ENCODE measurements at places on chromosomes 7 and 10. TPM values are rescaled to one million over a fixed set of nuclear protein-coding genes. Genes with fewer than 3 reads are reported as not detected.
A peak's percentile ranks its signal among the peaks of the same experiment; 100 is the strongest.

The CHST3 gene
- total RNA-seq, result 9.0 TPM

The PCDH15 gene
- total RNA-seq, result not detected

- ATAC-seq, result no peak
Measured at GRCh38 chr10:60352105-60352504, 37.6 kb downstream of the ANK3 start.

- no peak for ATAC-seq
Measured at GRCh38 chr7:70580161-70580560, 551.8 kb upstream of the GALNT17 start.

- no peak for ATAC-seq
Measured at GRCh38 chr7:116543664-116544063, 18.8 kb downstream of the CAV1 start.

GRCh38 chr10:114304017-114304570, 65.0 kb downstream of the VWA2 start:
- ATAC-seq, result peak; percentile 67

DNA sequence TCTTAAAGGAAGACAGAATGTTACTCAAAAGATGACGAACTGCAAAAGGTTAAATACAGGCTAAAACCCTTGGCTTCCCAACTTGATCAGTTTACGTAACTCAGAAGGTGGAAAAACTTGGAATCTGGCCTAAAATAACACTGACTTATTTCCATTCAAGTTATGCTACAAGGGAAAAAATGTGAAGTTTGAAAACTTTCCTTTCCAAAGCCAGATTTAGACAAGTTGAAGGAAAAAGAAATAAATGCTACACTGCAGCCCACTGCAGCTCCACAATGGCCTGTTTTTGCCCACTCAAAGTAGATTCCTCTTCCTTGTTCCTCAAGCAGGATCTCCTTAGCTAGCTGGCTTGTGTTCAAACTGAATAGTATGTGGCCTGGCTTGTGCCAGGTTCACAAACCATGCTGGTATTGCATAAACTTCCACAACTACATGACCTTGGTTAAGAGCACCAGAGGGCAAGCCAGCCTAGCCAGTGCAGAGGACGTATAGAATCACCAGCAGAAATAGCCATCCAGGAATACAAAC, 166.2 kb downstream of the CPEB3 start:
- ATAC-seq, result peak; percentile 64

DNA sequence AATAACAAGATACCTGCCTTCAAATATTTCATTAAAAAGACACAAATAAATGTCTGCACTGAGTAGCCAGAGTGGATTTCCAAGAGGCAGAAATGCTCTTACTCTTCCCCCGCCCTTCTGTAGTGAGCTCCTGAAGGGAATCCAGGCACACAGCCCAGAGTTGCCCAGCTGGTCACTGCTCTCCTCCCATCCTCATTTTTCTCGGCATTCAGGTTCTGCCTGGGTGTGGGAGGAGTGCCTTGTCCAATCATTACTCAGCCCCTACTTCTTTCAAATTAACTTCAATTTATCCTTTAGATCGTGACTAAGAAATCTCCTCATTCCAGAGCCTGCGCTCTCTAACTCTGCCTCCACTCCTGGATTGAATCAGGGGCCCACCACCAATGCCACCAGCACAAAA, 12.2 kb downstream of the CCDC6 start:
- ATAC-seq, result peak; percentile 94

GRCh38 chr7:68248973-68249372, 1252.3 kb downstream of the TYW1 start:
- ATAC-seq, result no peak

- ATAC-seq, result peak; percentile 69
Measured at GRCh38 chr10:103254538-103255325, 9.0 kb downstream of the RPEL1 start.

DNA sequence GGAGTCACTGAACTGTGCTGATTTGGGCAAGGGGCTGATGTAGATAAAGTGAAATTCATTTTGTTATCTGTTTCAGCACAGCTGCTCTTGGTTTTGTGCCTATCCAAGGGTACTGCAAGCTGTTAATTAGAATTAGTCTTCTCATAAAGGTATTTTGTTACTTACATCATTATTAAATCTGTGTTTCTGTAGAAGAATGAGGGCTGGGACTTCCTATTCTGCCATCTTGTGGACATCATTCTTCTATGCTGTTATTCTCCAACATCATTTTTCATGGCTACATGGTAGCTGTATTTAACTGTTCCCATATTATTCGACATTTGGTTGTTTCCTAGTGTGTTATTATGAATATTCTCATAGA, 76.2 kb upstream of the CCDC71L start:
- ATAC-seq, result no peak

DNA sequence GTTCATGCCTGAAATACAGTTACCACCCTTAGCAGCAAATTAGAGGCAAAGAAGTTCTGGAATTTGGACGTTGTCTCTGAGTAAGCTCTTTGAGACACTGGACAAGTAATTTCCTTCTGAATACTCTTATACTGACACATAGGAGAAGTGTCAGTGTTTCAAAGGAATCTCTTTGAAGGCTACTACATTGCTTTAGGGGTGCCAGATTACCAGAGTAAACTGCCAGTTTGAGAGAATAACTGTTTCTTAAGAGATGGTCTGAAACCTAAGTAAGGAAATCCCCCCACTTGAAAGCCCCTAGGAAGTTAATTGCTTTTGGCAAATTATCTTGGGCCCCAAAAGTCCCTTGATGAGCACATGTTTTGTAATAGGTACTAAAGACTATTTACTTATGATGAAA, 3.4 kb downstream of the FAS start:
- ATAC-seq, result no peak
